ENCODE measurements at places on chromosomes 13 and 19. TPM values are rescaled to one million over a fixed set of nuclear protein-coding genes. Genes with fewer than 3 reads are reported as not detected.

GRCh38 chr13:90675129-90675528 is 672.4 kb upstream of the MIR17HG start:
- DNase-seq, result no peak

DNA sequence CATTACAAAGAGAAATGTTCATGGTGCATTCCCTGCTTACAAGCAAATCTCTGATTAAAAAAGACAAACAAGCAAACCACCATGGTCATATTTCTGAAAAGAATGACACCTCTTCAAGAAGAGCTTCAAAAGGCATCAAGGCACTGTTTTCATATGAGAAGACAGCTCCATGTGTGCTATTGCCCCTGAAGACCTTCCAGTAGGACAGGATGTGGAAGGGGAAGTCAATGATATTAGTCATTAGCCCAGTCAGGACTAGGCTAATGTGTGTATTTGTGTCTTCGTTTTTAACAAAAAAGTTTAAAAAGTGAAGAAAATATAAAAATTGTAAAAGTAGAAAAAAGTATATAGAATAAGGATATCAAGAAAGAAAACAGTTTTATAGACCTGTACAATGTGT is 534.7 kb upstream of the ARGLU1 start:
- no peak for DNase-seq

- DNase-seq, result no peak
Observed at GRCh38 chr19:38561053-38561606, 56.6 kb downstream of the MAP4K1 start.

GRCh38 chr13:98488736-98489135 is 88.2 kb downstream of the STK24 start:
- no peak for DNase-seq

DNA sequence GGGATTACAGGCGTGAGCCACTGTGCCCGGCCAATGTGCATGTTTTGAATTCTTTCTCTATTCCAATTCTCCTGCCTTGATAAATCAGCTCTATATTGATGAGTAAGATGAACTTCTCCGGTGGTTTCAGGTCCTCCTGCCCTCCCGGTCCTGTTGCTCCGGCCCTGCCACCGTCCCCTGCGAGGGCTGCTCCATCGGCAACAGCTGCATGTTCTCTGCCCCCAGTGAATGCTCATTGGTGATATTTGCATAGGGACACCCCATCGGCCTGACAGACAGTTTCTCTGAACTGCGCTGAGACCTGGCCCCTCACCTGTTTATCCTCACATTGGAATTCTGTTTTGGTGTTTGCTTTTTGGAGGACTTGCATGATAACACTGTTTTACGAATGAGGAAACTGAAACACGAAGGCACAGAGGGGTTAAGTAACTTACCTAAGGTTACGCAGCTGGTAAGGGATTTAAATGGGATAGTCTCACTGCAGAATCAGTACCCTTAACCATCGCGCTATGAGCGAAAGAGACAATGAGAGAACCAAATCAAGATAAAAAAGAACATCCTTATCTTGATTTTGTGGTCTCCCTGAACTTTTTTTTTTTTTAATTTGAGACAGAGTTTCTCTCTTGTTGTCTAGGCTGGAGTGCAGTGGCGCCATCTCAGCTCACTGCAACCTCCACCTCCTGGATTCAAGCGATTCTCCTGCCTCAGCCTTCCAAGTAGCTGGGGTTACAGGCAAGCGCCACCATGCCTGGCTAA is 32.2 kb downstream of the ZNF557 start:
- no peak for DNase-seq

Gene IGFL1
- total RNA-seq, result not detected

Gene CPAMD8
- total RNA-seq, result 0.42 TPM
